NCI-H146 (cell line): ENCODE measurements at places on chromosomes 11 and 22.
A peak's percentile ranks its signal among the peaks of the same experiment; 100 is the strongest.

GRCh38 chr22:19811811-19812771 is 42.6 kb downstream of the GNB1L start:
- no peak for DNase-seq

GRCh38 chr11:78201096-78201818 is 12.5 kb downstream of the USP35 start:
- DNase-seq: no peak

- DNase-seq: peak; percentile 64
These were observed 768 bp upstream of the CDKN1C start for GRCh38 chr11:2886191-2886894.

GRCh38 chr22:23772649-23773473 is at the start of gene MMP11:
Gene MMP11, plus strand, starts transcription at chr22:23772849. Its CDS starts 22 bp downstream, at chr22:23772871.
- DNase-seq: peak; percentile 85

- DNase-seq: peak; percentile 40
These were observed 72.7 kb upstream of the TTC12 start for GRCh38 chr11:113241636-113242054.

DNA sequence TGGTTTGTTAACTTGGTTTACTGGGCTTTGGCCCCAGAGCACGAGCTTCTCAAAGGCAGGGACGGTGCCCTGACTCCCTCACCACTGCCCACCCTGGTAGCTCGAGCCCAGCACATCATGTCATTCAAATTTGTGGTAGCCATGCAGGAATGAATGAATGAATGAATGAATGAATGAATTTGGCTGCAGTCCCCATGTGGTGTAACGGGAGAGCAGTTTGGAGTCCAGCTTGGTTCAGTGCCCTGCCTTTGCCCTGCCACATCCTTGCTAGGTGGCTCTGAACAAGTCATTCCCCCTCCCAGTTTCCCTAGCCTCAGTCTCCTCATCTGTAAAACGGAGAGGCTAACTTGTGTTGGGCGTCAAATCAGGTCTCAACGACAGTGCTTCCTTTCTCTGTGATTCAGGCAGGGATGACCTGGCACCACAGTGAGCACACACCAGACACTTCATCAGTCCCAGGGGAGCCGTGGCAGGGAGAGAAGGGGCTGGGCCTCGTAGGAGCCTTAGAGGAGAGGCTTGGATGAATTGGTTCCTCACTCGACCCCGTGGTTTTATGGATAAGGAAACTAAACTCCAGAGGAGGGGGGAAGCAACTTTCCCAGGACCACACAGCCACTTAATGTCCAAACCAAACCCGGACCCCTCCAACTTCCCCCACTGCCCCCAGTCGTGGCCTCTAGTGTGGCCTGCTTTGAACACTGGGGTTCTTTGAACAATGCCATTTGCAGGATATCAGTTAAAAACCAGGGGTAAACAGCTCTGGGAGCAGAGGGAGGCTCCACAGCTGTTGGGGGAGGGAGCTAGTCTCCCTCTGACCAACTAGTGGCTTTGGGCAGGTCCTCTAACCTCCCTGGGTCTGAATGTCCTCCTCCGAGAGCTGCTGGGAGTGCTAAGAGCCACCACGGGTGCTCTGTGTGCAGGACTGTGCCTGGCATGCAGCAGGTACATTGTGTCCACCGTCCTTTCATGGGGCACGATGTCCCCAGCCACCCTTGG is 86.2 kb downstream of the CACNA1I start:
- no peak for DNase-seq

GRCh38 chr22:48711031-48711431 is 1116.6 kb downstream of the BRD1 start:
- no peak for DNase-seq

- DNase-seq: no peak
These were observed 2.4 kb downstream of the OR5A2 start for GRCh38 chr11:59423835-59424234.

DNA sequence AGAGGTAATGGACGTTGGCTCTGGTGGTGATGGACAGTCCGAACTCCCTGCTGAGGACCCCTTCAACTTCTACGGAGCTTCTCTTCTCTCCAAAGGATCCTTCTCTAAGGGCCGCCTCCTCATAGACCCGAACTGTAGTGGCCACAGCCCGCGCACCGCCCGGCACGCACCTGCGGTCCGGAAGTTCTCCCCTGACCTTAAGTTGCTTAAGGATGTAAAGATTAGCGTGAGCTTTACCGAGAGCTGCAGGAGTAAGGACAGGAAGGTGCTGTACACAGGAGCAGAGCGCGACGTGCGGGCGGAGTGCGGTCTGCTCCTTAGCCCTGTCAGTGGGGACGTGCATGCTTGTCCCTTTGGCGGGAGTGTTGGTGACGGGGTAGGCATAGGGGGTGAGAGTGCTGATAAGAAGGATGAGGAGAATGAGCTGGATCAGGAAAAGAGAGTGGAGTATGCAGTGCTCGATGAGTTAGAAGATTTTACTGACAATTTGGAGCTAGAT is 6.1 kb downstream of the DGCR8 start:
- DNase-seq: no peak

DNA sequence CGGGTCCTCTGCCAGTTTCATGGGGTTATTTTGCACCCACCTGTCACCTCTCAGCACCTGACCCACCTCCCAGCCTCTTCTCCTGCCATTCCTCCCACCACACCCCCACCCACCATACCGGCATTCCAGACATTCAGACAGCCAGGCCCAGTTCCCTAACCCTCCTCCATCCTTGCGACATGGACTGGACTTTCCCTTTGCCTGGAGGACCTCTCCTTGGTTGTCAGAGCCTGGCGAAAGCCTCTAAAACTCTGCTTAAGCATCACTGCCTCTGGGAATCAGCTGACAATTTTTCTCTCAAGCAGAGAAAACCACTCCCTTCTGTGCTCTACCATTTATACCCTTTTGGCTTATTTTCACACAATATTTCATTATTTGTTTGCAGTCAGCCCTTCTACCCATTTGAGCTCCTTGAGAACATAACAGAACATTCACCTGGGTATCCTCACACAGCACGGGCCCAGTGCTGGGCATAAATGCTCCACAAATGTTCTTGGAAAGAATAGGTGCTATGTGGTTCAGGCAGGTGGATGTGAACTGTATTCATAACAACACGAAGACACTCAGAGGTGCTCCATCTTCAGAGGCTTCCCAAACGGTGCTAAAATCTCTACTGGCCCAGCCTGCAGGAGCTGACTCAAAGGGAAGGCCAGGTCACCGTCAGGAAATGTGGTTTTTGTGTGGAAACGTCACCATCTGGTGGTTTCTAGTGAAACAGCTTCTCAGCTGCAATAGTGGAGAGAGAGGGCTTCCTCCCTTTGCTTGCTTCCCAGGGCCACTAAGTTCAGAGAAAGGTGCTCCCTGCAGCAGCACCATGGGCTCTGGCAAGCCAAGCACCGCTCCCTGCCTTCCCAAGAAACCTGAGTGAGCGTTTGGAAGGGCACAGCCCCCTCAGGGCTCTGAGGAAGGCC is 10.4 kb downstream of the SPATA19 start:
- peak; percentile 33 for DNase-seq

DNA sequence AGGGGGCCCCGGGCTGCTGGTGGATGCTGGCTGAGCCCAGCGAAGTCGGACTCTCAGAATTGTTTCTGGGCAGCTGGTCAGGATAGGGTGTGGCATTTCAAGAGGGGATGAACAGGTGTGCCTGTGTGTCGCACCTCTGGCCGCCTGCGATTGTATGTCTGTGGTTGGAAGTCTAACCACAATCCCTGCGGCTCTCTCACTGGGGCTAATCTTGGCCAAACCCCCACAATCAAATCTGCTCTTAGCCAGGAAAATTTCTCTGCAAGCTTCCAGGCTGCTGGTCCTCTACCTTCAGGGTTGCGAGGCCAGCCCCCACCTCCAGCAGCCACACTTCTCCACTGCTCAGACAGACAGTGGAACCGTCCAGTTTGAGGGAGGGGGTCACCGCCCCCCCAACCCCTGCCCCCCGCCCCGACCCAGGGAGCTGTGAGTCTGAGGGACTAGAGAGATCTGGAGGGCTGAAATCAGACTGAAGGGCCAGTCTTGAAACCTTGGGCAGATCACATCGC is 953 bp downstream of the ATG16L2 start:
- DNase-seq: no peak

- DNase-seq: peak; percentile 95
These were observed 88.8 kb upstream of the BARX2 start for GRCh38 chr11:129286813-129287212.

GRCh38 chr11:110728883-110729282 is 16.6 kb upstream of the ARHGAP20 start:
- no peak for DNase-seq

DNA sequence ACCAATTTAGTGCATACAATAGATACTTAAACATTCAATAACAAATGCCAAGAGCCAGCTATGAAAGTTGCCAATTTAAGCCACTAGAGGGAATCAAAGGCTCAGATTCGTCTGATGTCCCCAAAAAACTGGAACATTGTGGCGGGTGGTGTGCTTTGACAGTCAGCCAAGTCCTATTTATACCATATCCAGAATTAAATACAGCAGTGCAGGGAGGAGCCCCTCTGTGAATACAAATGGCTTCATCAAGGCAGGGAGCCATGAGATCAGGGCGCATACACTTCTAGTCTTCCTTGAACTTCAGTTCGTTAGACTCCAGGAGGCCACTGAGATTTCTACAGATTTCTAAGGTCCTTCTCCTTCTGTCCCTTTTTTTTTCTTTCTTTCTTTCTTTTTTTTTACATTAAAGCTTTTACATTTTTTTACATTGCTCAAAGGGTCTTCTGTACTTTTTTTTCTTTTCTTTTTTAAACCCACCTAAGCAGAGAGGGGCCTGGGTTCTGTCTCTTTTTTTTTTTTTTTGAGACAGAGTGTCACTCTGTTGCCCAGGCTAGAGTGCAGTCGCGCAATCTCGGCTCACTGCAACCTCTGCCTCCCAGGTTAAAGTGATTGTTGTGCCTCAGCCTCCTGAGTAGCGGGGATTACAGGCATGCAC is 41.5 kb upstream of the HSPA8 start:
- DNase-seq: peak; percentile 55

- no peak for DNase-seq
These were observed 110.3 kb downstream of the DSCAML1 start for GRCh38 chr11:117686711-117687110.

DNA sequence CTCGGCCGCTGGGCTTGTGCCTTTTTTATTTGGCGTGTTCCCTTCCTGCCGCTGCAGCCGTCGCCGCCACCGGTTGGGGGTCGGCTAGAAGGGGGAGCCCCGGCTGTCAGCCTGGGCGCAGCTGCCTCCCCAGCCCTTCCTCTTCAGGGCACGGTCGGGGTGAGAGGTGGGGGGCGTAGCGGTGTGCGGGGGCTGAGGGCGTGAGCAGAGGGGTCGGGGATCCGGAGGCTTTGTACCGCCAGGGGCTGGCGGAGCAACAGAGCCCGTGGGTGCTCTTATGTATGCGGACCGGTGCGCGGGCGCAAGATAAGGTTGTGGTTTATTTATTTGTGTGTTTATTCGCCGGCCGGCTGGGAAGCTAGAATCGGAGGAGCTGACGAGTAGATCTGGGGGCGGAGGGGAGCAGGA is 477 bp downstream of the ZBTB16 start:
- DNase-seq: peak; percentile 8

GRCh38 chr11:95792700-95793099 is 2.4 kb downstream of the CEP57 start:
- no peak for DNase-seq

- DNase-seq: no peak
These were observed 119.8 kb downstream of the PKNOX2 start for GRCh38 chr11:125284245-125284850.

DNA sequence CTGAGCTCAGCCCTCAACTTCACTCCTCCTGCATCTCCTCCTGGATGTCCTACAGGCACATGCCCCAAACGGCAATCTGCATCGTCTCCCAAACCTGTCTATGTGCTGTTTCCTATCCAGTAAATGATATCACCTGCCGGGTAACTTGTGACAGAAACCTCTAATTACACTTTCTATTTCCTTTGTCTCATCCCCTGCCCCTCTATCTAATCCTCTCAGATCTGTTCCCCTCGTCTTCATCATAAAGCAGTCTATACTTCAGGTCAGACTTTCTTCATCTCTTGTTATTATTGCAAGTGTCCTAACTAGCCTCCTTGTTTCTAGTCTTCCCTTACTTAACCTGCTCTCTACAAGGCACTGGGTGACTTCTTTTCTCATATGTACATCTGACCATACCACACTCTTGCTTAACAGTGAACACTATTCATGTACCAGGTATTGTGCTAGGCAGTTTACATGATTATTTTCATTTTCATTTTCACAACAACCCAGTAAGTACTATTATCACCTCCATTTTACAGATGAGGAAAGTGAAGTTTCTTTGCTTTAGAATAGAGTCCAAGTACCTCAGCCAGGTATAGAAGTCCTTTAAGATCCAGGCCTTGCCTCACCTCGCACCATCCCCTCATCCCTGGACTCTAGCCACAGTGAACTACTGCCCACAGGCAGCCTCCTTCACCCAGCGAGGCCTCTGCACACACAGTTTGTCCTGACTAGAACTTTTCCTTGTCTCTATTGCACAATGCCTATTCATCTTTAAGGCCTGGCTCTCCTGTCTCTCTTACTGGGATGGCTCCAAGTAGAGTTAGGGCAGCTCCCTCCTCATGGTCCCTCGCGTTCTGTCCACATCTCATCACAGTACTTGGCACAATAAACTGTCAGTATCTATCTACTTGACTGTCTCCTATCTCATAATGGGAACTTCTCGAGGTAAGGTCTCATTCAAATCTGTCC is 22.1 kb upstream of the UCP3 start:
- DNase-seq: no peak

GRCh38 chr22:22941831-22942510 is 54.4 kb downstream of the IGLL5 start:
- DNase-seq: no peak

GRCh38 chr11:69093106-69093505 is 44.4 kb downstream of the TPCN2 start:
- no peak for DNase-seq

GRCh38 chr11:124756753-124757227 is 4.7 kb upstream of the VSIG2 start:
- no peak for DNase-seq

DNA sequence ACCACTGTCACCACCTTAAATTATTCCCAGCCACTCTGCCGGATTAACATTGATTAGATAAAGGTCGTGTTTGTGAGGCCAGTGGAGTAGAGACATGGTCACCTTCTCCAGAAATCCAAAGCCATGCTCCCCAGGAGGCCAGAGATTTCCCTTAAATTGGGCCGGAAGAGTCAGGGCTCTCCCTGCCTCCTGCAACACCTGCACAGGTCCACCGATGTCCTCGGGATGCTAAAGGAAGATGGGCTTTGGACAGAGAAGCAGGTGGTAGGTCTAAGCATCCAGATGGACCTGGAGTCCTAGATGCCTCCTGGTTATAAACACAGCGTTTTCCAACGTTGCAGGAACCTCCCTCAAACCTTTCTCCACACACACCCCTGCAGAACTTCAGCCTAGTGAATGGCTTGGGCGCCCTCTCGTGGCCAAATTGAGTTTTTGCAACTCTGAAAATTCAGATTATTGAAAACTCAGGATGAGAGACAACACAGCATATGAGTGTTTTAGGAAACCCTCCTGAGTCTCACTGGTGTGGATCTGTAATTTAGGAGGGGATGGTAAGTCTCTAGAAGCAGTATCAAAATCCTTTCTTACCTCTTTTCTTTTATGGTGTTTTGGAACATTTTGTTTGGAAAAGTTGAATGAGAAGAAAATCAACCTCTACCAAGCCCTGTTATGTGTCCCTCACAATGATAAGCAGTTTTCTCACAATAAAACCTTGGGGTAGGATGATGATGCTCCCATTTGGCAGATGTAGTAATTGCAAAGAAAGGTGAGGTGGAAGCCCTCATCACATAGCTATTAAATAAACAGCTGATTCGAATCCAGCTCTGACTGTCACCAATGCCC is 109.6 kb downstream of the RRAS2 start:
- DNase-seq: peak; percentile 15
